Gastroesophageal sphincter (tissue), 4 donors: ENCODE measurements at places on chromosomes 13 and 19. TPM values are rescaled to one million over a fixed set of nuclear protein-coding genes. Genes with fewer than 3 reads are reported as not detected.

LRRC25 gene
- 19.0 TPM for total RNA-seq

DNA sequence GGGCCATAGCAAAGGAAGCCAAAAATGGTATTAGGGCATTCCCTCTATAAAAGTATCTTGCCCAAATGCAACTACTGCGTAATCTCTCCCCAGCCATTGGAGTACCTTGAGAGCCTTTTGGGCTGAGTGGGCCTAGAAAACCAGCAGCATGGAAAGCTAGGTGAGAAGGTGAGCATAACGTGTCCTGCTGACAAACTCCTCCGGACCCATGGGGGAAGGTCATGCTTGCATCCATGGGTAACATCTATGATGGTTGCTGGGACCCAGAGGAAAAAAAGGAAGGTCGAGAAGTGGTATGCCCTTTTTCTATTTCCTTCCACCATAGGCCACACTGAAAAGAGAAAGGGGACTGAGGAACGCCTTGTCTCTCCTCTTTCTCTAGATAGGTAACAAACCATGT, 57.4 kb downstream of the ZNF728 start:
- no peak for ATAC-seq

DNA sequence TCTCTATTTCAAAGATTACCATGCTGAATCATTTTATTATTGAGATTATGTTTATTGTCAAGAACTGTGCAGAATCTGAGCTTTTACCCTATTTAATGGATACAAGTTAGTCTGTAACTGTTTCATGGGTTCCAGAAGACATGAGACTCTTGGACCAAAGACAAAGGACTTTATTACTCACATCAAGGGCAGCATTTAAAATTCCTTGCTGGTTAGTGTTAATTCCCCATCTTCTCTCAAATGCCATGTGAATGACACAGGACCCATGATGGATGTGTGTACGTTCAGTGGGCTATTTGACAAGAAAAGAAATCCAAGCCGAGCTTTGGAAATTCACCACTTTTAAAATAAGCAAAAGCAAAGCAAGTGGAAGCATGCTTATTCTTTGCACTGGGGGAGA, 139.9 kb downstream of the PCDH20 start:
- ATAC-seq: no peak

GRCh38 chr13:75173457-75174356, 308.3 kb downstream of the TBC1D4 start:
- no peak for ATAC-seq

C5AR2 gene
- total RNA-seq: 0.84 TPM
